ENCODE measurements at places on chromosomes 6 and 20.

DNA sequence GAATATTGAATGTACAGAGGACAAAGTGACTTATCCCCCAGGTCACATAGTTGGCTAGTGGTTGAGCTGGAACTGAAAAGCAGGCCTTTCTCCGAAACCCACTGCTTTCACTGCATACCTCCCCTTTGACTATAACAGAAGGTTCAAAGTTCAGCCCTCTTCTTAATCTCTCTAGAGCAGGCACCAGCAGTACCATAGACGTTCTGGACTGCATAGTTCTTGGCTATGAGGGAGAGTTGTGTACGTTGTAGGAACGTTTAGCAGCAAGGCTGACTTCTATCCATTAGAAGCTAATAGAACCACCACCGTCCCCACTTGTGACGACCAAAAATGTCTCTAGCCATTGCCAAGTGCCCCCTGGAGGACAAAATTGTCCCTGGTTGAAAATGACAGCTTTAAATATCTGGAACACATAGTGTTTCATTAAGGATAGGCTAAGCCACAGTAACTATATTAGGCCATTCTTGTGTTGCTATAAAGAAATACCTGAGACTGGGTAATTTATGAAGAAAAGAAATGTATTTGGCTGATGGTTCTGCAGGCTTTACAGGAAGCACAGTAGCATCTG lies 123.8 kb upstream of the MTHFD1L start:
- DNase-seq = no peak

DNA sequence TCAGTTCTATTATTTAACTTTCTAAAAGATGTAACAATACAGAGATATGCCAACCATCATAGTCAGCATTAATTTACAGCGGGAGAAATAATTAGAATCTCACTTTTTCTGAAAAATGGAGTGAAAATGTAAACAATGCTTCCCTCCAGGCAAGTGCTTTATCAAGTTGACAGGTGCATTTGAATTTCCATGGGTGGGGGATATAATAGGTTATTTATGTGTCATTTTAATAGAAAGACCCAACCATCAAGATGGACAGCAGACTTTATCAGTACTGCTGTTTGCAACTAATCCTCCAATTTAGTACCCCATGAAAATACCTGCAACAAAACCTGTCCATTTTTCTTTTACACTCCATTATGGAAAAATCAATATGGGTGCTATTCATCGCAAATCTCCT lies 780.1 kb downstream of the TFAP2A start:
- no peak for DNase-seq

DNA sequence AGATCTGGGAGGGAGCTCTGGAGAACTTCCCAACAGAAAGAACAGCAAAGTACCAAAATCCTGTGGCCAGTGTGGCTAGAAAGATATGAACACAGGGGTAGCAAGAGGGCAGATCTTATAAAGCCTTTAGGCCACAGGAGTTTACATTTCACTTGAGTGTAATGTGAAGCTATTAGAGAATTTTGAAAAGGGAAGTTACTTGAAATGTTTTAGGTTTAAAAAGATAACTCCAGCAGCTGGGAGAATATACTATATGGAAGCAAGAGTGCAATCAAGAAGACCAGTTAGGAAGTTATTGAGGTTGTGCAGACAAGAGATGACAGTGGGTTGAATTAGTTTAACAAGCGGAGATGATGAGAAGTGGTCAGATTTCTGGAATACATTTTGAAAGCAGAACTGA lies 7.9 kb downstream of the SUPT3H start:
- DNase-seq = no peak

- DNase-seq = no peak
These were observed 36.9 kb downstream of the MCM8 start for GRCh38 chr20:5987383-5987782.

DNA sequence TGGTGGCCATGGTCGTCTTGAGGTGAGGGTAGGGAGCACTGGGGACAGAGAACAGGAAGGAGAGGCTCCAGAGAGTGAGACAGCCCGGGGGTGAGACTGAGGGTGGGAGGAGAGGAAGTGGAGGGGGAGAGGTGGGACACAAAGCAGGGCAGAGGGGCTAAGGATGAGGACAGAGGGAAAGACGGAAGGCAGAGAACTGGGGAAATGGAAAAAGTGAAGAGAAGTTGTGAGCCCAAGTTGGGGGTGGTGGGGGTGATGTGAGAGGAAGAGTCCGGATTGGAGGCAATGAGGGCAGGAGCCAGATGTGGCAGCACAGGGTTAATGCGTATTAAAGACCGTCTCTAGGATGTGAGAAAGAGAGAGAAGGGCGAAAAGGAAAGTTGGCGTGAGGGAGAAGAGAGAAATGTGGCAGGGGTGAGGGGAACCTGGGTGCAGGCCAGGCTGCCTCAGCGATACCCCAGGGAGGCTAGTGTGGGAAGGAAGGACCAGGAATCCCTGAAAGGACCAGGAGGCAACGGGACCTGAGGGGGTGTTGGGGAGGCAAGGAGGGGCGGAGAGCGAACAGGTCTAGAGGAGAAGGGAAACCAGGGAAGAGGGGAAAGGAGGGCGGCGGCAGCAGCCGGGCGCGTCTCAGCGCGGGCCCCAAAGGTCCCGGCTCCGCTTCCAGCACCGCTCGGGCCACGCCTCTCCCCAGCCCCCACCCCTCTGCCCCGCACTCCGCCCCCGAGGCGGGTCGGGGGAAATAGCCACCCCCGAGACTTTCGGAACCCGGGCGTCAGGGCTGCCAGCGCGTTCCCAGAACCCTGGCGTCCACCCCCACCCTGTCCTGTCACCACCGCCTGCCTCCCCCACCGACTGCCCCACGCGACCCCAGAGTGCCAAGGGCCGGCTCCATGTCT lies at the start of gene PPP1R18:
PPP1R18 (minus strand) TSS at position 637 of the 899 bp plus-strand sequence; CDS start at position 10, 627 bp downstream.
- no peak for DNase-seq

DNA sequence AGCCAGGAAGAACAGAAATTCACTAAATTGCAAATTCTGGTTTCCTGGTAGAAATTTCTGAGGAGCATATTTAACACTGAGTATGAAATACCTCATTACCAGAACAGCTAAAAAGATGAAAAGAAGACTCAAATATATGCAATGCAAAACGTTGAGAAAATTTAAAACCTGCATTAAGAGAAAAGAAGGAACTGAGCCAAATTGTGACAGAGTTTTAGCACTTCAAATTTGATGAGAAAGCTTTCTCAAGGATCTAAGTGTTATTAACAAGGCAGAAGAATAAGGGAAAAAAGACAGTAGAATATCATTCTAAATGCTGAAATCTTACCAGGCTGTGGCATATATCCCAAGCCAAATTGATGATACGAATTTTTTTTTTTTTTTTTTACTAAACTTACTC lies 443.0 kb downstream of the COL12A1 start:
- DNase-seq = no peak

- DNase-seq = no peak
These were observed 169.3 kb downstream of the ARID1B start for GRCh38 chr6:156946370-156946936.

GRCh38 chr6:166278579-166279392 lies 29.4 kb downstream of the PRR18 start:
- no peak for DNase-seq

GRCh38 chr6:41659935-41660334 lies 21.7 kb downstream of the MDFI start:
- no peak for DNase-seq
